ENCODE measurements at places on chromosomes 13 and 19.

DNA sequence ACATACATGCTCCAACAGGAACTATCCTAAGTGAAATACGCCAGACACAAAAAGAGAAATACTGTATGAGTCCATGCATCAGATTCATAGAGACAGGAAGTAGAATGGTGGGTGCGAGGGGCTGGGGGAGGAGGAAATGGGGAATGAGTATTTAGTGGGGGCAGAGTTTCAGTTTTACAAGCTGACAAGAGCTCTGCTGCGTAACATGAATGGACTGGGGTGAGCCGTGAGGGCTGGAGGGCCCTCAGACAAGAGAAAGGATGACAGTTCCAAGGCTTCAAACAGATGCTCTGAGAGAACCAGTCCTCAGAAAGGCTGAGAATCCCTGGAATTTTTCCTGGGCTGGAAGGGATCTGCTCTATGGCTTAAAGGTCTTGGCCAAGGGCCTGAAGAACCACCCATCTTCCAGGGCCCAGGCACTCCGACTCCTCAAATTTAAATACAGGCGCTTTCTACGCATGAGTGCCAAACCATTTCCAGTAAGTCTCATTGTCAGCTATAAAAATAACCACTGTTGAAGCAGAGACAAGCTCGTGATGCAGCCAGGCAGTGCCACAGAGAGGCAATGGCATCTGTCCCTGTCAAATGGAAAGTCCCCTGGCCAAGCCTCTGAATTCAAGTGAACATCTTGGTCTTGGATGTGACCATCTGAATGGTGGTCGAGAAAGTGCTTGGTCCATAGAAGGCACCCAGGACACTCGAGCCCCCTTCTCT, 17.5 kb downstream of the KLF2 start:
- peaks cover 17% of the 10 kb centered on the region for H3K4me1 ChIP-seq
- peak overlapping the region; percentile 82 for H3K27ac ChIP-seq
- H3K27me3 ChIP-seq, result no peaks in the 10 kb centered on the region
- H3K36me3 ChIP-seq, result no peaks in the 10 kb centered on the region
- no peak overlapping the region for H3K4me3 ChIP-seq
- no peak for DNase-seq

DNA sequence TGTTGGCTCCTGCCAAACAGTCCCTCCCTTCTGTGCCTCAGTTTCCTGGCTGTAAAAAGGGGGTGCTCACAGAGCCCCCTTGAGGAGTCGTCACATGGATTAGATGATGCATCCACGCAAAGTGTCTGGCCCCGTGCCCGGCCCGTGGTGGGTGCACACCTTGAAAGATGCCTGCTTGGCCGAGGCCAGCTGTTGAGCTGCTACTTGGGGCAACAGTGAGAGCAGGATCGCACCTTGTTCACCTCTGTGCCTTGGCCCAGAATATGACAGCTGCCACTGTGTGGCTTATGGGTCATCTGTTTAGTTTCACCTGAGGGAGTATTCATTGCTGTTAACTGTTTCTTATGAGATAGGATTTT, 17.7 kb downstream of the CRTC1 start:
- peaks cover 16% of the 10 kb centered on the region for H3K4me1 ChIP-seq
- H3K27ac ChIP-seq, result peak overlapping the region; percentile 82
- no peaks in the 10 kb centered on the region for H3K27me3 ChIP-seq
- no peaks in the 10 kb centered on the region for H3K36me3 ChIP-seq
- H3K4me3 ChIP-seq, result peak overlapping the region; percentile 11
- no peak for DNase-seq

DNA sequence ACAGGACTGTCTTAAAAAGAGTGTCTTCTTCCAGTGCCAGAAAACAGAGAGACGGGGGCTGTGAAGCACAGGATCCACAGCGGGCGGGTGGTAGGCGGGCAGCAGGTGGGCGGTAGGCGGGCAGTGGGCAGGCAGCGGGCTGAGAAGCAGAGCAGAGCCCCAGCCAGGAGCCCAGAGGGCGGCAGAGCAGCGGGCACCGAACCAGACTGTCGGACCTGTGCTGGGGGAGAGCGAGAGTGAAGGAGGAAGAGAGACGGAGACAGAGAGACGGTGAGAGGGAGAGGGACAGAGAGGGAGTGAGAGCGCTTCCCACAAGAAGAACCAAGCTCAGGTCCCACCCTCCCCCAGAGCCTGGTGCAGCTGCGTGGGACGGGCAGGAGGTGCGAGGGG, 30.3 kb downstream of the RASA3 start:
- peaks cover 17% of the 10 kb centered on the region for H3K27me3 ChIP-seq
- no peak overlapping the region for H3K27ac ChIP-seq
- H3K36me3 ChIP-seq, result no peaks in the 10 kb centered on the region
- H3K4me3 ChIP-seq, result no peak overlapping the region
- DNase-seq, result no peak

DNA sequence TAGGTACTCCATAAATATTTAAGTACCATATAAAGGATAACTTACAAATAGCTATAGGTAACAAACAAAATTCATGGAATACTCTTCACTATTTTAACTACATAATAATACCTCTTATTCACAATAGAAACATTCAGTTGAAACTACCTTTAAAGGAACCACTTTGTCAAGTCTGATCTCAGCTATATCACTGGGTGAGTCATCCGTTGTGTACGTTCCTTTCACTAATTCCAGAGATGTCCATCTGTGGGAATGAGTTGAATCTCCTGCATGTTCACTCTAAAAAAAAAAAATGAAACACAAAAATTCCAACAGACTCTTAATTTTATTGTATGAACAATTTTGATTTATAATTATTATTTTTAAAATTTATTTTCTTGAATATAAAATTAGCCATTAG, 149.4 kb upstream of the FBXL3 start:
- H3K4me1 ChIP-seq, result no peaks in the 10 kb centered on the region
- no peaks in the 10 kb centered on the region for H3K36me3 ChIP-seq
- no peaks in the 10 kb centered on the region for H3K27me3 ChIP-seq

DNA sequence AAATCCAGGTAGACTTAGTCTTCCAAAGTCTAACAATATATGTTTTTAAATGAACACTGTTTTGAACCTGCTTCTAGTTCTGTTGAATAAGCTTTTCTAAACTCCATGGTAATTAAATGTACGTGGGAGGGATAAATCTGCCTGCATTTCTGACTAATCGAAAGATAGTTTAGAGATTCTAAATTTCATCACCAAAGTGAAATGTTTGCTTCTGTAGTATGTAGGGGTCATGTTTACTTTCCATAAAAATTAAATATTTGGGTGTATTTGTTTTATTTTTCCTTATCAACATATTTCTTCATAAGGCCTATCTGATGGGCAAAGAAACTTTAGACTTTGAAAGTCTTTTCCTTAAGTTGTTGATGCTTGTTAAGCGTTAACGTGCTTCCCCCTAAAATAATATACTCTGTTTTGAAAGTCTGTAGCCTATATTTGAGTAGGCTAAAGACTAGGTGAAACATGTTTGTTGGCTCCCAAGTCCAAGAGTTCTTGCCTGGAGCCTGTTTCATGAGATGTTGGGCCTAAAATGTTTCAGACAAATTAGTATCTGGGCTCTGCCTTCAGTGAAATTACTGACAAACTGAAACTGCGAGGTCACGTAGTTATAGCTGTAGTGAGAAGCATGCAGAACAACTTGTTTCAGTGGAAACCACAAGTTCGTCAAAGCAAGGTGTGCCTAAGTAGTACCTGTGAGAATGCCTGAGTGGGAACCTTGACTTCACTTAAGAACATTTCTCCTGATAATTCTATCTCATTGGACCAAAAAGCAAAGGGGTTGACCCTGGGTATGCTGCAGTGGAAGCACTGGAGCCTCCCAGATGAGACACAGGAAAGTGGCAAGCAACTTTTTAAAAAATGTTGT, 126.2 kb downstream of the LMO7 start:
- no peak for DNase-seq
- H3K4me1 ChIP-seq, result peaks cover 44% of the 10 kb centered on the region
- peak overlapping the region; percentile 82 for H3K27ac ChIP-seq
- no peaks in the 10 kb centered on the region for H3K36me3 ChIP-seq
- H3K27me3 ChIP-seq, result no peaks in the 10 kb centered on the region
- H3K4me3 ChIP-seq, result peak overlapping the region; percentile 42

DNA sequence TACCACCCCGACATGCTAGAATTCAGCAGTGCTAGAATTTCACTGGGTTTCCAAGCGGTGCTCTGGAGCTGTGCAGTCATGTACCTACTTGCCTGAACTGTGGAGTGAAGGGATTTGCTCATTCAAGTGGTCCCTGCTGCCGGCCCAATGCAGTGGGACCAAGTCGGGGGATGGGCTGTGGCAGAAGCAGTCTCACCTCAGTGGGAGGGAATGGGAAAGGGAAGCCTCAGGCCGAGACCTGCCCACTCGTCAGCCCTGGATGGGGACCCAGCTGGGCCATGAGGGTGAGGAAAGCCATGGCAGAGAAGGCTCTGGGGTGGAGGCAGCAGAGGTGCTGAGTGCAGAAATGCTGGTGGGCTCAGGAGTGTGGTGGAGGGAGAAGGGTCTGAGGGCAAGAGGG, 14.9 kb downstream of the KLHL26 start:
- peak overlapping the region; percentile 77 for H3K27ac ChIP-seq
- H3K36me3 ChIP-seq, result no peaks in the 10 kb centered on the region
- DNase-seq, result no peak
- no peak overlapping the region for H3K4me3 ChIP-seq
- no peaks in the 10 kb centered on the region for H3K27me3 ChIP-seq

GRCh38 chr13:73025217-73026012, 33.4 kb upstream of the KLF5 start:
- H3K36me3 ChIP-seq, result no peaks in the 10 kb centered on the region
- H3K4me3 ChIP-seq, result no peak overlapping the region
- H3K27ac ChIP-seq, result no peak overlapping the region
- no peak for DNase-seq

GRCh38 chr19:5931251-5931650, 17.2 kb downstream of the CAPS start:
- H3K4me3 ChIP-seq, result no peak overlapping the region
- DNase-seq, result no peak
- H3K4me1 ChIP-seq, result peaks cover 19% of the 10 kb centered on the region
- H3K27me3 ChIP-seq, result no peaks in the 10 kb centered on the region

DNA sequence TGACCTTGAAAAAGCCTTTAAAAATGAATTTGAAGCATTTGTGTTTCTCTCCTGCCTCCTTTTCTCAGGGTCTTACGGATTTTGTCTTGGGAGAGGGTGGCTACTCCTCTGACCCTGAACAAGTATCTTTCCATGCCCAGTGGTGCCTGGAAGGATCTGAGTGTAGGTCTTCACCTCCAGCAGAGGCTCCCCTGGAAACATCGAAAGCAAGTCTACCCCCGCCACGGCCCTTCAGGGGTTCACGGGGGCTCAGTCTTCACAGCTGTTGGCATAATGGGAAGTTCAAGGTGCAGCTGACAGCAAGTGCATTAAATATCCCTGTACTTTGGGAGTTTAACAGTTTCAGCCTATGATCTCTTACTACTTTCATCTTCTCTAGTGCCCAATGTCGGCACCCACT, 42.7 kb upstream of the SLC15A1 start:
- H3K36me3 ChIP-seq, result peaks cover 22% of the 10 kb centered on the region
- H3K27ac ChIP-seq, result no peak overlapping the region
- H3K4me1 ChIP-seq, result no peaks in the 10 kb centered on the region
- H3K27me3 ChIP-seq, result no peaks in the 10 kb centered on the region

GRCh38 chr13:33411312-33411711, 125.8 kb upstream of the STARD13 start:
- no peaks in the 10 kb centered on the region for H3K27me3 ChIP-seq
- no peaks in the 10 kb centered on the region for H3K36me3 ChIP-seq
- no peaks in the 10 kb centered on the region for H3K4me1 ChIP-seq
- no peak overlapping the region for H3K4me3 ChIP-seq
- no peak overlapping the region for H3K27ac ChIP-seq

- no peaks in the 10 kb centered on the region for H3K4me1 ChIP-seq
- H3K27me3 ChIP-seq, result no peaks in the 10 kb centered on the region
- H3K27ac ChIP-seq, result no peak overlapping the region
- peaks cover 56% of the 10 kb centered on the region for H3K36me3 ChIP-seq
Observed at GRCh38 chr19:328025-328505, 16.5 kb downstream of the MIER2 start.

DNA sequence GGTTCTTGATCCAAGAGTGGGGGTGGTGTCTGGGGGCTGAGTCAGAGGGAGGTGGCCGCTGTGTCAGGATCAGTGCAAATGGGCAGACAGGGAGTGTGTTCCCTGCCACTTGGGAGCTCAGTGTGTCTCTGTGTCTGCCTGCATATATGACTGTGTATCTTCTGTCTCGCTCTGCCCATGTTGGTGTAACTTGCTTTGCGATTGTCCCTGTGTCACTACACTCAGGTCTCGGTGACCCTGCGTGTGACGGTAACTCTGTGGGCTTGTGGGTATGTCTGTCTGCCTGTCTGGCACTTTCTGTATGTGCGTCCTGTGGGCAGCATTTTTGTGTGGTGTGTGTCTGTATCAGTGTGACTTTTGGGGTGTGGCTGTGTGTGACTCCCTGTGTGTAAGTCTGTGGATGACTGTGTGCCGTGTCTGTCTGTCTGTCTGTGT, 8.2 kb upstream of the ERFL start:
- DNase-seq, result no peak
- peaks cover 19% of the 10 kb centered on the region for H3K27me3 ChIP-seq
- no peak overlapping the region for H3K27ac ChIP-seq
- H3K4me1 ChIP-seq, result peaks cover 18% of the 10 kb centered on the region
- no peaks in the 10 kb centered on the region for H3K36me3 ChIP-seq

DNA sequence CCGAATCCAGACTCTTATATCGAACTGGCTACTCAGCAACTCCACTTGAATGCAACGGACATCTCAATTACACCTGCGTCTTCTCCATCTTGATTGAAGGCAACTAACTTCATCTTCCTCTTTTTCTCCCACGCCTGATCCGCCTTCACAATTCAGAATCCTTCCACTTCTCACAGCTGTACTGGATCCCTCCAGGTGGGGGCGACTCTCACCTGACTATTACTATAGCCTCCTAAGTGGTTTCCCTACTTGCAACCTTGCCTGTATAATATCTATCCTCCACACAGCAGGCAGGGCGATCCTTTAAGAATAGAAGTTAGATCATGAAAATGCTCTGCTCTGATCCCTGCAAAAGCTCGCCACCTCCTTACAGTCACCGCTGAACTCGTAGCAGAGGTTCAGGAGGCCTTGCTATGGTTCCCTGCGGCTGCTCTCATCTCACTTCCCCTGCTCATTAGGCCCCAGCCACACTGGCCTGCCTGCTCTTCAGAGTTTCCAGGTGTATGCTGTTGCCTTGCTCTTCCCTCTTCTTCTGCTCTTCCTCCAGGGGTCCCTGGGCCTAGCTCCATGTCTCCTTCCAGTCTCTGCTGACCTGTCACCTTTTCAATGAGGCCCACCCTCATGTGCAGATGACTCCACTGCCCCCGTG, 31.9 kb downstream of the RFXAP start:
- H3K27me3 ChIP-seq, result no peaks in the 10 kb centered on the region
- no peak overlapping the region for H3K27ac ChIP-seq
- no peaks in the 10 kb centered on the region for H3K36me3 ChIP-seq
- no peak overlapping the region for H3K4me3 ChIP-seq
- H3K4me1 ChIP-seq, result no peaks in the 10 kb centered on the region
- DNase-seq, result no peak

DNA sequence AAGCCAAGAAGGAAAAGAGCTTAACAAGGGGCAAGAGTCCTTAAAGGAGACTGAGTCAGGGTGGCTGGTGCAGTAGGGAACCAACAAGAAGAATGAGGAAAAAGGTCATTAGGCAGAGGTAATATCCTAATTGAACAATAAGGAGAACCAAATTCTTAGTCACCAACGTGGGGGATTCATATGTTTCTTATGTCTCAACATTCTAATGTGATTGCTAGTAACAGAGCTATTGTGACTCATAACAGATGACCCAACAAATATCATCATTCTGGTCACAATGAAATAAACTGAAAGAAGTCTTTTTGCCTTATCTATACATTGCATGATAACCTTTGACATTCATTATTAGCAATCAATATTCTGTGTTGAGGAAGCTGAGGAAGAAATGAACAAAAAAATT, 101.6 kb downstream of the RAP2A start:
- no peaks in the 10 kb centered on the region for H3K27me3 ChIP-seq
- no peak for DNase-seq
- no peaks in the 10 kb centered on the region for H3K36me3 ChIP-seq
- no peaks in the 10 kb centered on the region for H3K4me1 ChIP-seq
